ENCODE measurements at places on chromosomes 1 and 21.

- peak; percentile 25 for DNase-seq
Observed at GRCh38 chr1:95994643-95995042, 726.9 kb upstream of the PTBP2 start.

DNA sequence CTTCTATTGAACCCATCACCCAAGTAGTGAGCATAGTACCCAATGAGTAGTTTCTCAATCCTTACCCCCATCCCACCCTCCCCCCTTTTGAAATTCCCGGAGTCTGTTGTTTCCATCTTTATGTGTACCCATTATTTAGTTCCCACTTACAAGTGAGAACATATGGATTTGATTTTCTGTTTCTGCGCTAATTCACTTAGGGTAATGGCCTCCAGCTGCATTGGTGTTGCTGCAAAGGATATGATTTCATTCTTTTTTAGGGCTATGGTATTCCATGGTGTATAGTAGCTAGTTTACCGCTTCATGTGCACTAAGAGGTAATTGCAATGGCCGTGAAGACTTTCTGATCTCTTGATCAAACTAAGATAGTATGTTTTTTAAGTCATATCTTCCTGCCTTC lies 107.5 kb upstream of the SERTAD4 start:
- no peak for DNase-seq

GRCh38 chr1:192812420-192813209 lies 3.8 kb downstream of the RGS2 start:
- DNase-seq = no peak

DNA sequence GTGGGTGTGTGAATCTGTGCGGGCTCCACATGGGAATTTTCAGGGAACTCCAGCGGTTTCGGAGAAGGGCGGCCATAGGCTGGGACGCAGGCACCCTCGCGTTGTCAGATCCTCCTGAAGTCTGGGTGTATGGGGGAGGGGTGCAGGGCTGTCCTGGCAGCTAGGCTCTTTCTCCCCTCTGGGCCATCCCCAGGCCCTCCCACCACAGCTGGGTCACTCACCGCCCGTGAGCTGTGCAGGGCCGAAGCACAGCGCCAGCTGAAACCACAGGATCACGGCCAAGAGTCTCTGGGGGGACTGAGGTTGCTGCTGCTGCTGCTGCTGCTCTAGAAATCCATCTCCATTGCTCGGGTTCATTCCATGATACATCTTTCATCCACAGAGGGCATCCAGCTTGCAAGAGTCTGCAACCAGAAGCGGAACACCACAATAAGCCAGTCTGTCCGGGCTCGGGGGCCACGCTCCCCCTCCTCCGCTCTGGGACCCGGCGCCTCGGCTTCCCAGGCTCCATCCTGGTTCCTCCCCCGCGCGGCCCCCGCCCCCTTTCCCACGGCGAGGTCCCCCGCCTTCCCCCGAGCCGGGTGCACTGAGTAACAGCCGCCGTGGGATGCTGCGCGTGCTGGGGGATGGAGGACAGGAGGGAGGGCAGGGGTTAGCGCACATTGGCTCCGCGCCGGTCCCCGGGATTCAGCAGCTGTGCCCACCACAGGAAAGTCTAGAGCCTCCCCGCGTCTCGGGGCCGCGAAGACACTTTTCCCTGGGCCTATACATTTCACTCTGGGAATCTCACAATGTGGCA lies 720 bp downstream of the SUSD4 start:
- no peak for DNase-seq

DNA sequence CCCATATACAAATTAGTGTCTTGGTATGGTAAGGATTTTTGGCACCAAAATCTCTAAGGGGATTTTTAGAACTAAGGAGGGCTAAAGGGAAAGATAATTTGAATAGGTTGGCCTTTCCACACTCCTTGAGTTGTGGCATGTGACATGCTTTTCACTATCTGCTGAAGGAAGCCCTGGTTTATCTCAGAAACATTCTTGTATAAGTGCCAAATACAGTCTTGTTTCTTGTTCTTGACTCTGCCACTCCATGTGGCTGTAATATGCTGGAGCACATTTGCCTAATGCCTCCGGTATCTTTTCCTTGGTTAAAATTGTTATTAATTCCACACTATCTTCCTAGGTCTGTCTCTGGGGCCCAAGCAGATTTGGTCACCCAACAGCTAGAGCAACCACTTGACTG lies 457.0 kb downstream of the USP25 start:
- no peak for DNase-seq

DNA sequence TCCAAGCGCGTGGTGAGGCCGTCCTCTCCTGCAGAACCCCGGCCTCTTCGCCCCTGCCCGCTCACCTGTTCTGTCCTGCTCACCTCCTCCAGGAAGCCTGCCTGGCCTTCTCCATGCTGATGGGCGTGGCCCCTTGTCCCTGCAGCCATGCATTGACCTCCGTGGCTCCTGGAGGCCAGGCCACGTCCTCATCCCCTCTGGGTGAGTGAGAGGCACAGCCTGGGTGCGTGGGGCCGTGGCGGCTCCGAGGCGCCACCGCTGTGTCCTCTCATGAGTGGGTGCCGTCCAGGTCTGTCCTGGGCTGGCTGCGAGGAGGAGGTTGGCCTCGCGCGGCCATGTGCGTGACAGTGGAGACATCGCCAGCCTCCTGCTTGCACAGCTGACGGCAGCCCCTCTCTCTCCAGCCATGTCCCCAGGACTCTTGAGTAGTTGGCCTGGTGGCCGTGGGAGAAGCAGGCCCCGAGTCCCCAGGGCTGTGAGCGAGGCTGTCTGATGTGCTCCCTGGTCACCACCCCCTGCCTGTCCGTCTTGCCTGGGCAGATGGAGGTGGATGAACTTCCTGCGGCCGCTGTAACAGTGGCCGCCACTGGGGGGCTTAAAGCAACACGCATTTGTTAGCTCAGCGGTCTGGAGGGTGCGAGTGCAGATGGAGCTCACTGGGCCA lies 58.1 kb downstream of the PRKCZ start:
- peak; percentile 33 for DNase-seq

GRCh38 chr1:244294599-244295224 lies 157.0 kb downstream of the ADSS2 start:
- DNase-seq = no peak

- no peak for DNase-seq
Observed at GRCh38 chr21:45862543-45863207, 118.9 kb upstream of the COL6A1 start.

GRCh38 chr1:213103377-213104306 lies 52.6 kb downstream of the RPS6KC1 start:
- DNase-seq = no peak

- no peak for DNase-seq
Observed at GRCh38 chr1:153793973-153794615, 18.9 kb downstream of the SLC27A3 start.

- no peak for DNase-seq
Observed at GRCh38 chr21:41634858-41635257, 126.9 kb upstream of the TMPRSS2 start.

DNA sequence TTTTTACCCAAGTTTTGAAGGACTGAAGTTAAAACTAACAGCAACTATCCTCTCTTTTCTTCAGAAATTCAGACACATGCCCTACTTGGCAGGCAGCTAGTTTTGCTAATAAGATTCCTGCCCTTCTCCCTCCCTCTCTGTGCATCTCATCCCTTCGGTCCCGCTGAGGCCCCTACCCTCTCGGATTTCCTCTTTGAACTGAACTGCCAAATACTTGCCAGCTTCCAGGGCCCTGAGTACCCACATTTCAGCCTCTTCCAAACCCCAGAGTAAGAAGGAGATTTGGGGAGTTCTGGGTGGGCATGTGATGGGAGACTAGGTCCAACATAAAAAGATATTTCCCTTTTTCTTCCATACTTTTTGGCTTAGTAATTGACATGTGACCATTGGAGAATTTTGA lies 116.5 kb upstream of the JUN start:
- DNase-seq = no peak

- no peak for DNase-seq
Observed at GRCh38 chr1:57423135-57423655, 665 bp downstream of the DAB1 start.

DNA sequence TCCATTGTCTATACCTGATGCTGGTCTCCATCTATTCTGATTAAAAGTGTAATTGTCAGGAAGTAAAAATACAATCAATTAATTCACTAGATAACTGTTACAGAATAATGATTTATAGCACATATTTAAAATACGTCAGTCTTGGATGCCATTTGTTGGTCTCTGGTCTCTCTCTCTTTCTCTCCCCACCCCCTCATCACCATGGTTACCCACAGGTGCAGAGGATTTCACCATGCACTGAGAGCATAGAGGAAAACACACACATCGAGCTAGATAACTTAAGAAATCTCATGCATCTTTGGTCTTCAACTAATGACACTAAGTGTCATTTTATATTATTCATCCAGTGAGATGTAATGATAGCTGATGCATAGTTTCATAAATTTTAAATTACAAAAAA lies 33.4 kb downstream of the LRRC53 start:
- DNase-seq = no peak

DNA sequence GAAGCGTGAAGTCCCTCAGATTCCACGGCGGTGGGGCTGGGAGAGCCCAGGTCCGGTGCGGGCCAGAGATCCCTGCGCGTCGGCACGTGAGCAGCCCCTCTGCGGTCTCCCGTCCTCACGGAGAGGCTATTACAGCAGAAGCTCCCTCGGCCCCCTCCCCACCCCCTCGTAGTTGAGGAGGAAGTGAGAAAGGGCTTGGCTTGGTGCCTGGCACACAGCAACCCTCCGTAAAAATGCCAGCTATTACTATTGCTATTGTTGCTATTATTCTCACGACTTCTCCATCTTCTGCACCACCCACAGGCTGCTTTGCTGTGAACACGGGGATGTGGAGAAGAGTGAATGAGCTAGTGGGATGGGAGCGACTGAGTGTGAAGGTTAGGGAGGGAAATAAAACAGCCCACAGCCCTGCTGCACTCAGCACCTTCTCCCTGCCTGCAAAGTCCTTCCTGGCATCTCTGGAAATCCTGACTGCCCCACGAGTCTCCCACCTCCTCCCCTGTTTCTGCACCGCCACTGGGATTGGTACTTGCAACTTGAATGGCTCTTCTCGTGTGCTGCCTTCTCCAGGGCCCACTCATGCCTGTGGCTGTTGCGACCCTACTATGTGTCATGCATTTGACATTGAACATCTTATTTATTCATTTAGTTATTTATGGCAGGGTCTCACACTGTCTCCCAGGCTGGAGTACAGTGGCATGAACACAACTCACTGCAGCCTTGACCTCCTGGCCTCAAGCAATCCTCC lies 26.6 kb downstream of the ZBTB18 start:
- DNase-seq = no peak

- peak; percentile 64 for DNase-seq
Observed at GRCh38 chr1:178262120-178262500, 168.2 kb downstream of the RASAL2 start.

GRCh38 chr1:172446547-172446946 lies 2.7 kb upstream of the PIGC start:
- DNase-seq = no peak

DNA sequence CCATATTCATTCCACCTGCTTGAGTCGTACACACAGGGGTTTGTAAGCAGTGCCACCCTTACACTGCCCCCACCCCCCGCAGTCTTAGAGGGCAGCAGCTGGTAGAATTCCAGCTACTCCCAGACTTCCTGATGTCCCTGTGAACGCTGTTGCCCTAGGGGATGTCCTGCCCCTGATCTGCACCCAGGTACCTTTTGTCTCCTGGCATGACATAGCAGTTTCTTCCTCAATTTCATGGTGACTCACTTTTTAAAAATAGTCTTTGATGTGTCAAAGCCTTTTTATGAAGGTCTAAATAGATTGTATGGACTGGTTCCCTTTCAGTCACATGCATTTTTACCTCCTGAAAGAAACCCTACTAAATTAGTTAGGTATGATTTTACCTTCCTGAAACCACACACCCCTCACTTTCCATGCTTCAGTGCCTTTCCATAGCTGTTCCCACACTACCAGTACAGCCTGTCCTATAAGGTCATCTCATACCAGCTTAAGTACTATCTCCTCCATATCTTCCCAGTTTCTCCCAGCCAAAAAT lies 76.4 kb downstream of the ST3GAL3 start:
- DNase-seq = no peak

DNA sequence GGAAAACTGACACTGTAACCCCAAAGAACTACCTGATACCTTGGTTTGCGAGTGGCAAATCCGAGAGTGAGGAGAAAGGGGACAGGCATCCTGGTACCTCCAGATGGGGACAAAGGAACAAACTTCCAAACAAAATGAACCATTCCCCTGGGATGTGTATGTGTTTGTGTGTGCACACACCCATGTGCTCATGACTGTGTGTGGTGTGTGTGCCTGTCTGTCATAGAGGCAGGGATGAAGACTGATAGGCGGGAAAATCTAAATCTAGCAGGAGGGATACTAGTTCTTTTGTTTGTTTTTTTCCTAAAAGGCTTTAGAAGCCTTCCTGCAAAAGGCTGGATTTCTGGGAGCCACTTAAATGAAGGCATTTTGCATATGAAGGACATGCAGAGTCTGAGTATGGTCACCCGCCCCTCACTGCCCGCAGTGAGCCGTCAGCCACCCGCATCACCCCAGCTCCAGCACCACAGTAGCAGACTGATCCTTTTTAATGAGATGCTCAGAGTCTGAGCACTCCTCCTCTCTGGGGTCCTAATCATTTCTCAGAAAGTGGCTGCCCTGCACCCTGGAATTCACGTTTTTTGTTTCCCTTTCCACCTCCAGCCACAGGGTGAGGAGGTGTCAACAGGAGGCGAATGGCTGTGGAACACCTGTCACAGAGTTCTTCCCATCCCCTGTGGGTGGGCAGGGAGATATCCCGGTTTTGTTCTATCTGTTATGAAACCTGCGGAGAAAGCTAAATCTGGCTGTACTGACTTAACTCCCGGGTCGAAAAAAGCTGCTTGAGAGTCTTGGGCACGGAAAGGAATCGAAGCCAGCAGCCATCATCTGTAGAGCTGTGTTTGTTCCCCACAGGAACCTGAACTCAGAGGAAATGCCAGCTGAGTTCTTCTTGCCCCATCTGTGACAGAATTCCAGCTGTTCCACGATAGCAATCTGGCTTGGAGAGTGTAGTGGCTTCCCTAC lies 34.9 kb downstream of the UTP25 start:
- DNase-seq = no peak

GRCh38 chr1:14424325-14425002 lies 174.0 kb upstream of the KAZN start:
- no peak for DNase-seq

- peak; percentile 97 for DNase-seq
Observed at GRCh38 chr1:152167835-152168534, 9.0 kb upstream of the RPTN start.

DNA sequence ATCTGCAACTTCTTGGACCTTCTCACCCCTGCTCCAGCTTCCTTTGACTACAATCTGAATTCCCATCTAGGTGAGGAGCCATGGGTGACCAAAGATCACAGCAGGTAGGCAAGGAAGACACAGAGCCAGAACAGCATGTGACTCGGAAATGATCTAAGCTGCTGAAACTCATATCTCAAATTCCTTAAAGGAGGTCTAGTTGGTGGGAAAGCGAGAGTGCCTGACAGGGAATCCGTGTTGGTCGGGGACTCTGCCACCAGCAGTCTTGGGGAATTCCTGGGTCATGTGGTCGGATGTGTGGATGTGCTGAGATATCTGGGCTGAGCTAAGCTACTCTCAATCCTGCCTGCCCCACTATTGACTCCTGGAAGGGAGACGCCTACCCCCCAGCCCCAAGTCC lies 3.2 kb upstream of the NUAK2 start:
- DNase-seq = no peak

Measured in ACHN (cell line).